Gastrocnemius medialis (tissue), 4 donors: ENCODE measurements at places on chromosomes 4 and X. TPM values are rescaled to one million over a fixed set of nuclear protein-coding genes. Genes with fewer than 3 reads are reported as not detected.

Gene TMEM47
- 35.6 TPM for total RNA-seq

- no peak for DNase-seq
These were observed 1.9 kb upstream of the SEPTIN6 start for GRCh38 chrX:119694601-119695534.

DNA sequence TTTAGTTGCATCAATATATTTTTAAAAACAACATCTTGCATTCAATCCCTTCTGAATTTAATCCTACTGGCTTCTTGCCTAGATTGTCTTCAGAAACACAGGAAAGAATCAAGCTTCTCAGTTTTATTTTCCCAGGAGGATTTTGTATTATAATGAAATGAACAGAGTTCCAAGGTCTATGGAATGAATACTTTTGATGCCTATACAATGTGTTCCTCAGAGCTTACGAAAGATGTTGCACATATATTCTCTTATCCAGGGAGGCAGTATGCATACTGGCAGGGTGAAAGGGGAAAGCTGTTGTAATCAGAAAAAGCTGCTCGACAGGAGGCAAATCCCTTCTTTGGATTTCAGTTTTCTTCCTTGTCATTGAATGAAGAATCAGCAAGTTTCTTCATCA lies 8.8 kb downstream of the TMPRSS11D start:
- DNase-seq: no peak

DNA sequence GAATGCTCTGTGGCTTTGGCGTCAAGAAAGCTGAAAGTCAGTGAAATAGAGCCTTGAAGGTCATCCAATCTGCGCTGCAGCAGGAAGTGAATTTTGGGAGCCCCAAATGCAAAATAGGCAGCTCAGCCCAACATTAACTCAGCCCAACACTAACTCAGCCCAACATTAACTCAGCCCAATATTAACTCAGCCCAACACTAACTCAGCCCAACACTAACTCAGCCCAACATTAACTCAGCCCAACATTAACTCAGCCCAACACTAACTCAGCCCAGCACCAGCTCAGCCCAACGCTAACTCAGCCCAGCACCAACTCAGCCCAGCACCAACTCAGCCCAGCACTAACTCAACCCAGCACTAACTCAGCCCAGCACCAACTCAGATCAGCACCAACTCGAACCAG lies 71.5 kb downstream of the SORBS2 start:
- no peak for DNase-seq

- DNase-seq: no peak
These were observed 27.5 kb upstream of the CPLX1 start for GRCh38 chr4:853416-853781.

DNA sequence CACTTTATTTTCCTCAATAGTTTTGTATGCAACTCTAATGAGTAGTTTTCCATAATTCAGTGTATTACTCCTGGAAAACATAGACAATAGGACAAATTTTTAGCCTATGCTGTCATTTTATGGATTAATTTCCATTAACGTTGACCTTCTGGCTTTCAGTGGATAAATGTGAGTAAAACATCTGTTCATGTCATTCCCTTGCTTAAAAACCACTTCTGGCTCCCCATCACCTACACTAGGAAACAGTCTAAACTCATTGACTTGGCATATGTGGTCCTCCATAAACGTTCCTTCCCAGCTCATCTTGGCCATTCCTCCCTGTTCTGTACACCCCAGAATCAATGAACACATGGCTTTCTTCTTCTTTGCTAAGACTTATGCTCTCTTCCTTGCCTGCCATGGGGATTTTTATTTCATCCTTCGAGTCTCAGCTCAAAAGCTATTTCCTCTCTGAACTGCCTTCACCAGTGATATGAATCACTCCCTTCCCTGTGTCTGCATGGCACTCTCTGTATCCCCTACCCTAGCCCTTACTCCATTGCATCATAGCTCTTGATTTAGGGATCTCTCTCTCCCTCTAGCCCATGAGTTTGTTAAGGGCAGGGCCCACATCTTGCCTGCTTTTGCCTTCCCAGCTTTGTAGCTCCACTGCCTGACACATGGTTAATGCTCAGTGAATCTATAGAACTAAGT lies 34.8 kb downstream of the DOCK11 start:
- DNase-seq: no peak
